ENCODE measurements at places on chromosomes 2 and 18.

DNA sequence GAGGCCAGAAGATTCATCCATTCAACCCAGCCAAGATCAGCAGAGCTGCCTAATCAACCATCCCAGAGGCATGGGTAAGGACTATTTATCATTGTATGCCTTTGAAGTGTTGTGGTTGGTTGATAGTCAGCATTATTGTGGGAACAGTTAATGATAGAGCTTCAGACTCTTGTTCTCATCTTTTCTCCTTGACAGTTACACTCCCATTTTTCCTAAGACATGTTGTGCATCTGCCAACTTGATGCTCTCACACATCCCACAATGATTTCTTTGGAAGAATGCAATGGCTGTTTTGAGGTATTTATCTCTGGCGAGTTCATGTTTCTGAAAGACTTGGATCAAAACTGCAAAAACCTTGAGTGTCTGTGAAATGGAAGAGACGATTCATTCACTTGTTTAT, 55.4 kb downstream of the FASTKD2 start:
- DNase-seq = no peak

DNA sequence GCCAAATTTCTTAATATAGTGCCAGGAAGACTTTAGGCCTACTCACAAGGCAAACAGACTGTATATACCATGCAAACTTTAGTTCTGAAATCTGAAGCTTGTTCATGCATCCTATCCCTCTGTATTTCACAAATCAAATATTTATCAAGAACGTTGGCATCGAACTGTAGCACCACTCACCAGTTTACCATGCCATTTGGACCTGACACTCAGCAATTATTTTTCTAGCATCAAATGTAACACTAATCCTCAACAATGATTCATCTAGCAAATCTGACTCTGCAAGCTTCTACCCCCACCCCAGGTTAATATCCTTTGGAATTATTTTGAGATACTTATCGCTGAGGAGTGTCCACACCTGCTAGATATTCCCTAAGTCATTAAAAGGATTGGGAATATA, 1506.6 kb downstream of the LRP1B start:
- no peak for DNase-seq

DNA sequence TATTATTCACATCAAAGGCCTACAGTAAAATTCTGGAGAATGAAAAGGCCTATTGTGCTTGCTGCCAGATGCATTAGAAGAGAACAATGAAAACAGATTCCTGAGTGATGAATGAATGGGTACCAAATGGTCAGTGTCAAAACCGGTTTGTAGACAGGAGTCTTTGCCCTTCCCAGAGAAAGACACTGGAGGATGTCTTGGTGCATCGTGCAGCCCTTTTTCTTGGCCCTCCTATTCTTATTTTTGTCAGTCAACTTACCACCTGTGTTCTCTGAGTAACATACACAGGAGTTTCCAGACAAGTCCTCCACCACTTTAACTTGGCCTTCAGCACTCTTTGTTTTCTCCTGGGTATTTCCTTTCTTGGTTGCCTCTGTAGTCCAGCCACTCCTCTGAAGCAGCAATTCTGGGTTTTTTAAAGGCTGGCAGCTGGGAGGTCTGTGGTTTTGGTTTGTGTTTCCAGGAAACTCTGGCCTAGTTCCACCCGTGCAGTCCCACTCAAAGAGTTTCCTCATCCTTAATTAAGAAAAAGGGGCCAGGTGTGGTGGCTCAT, 29.4 kb downstream of the PSTPIP2 start:
- DNase-seq = no peak

DNA sequence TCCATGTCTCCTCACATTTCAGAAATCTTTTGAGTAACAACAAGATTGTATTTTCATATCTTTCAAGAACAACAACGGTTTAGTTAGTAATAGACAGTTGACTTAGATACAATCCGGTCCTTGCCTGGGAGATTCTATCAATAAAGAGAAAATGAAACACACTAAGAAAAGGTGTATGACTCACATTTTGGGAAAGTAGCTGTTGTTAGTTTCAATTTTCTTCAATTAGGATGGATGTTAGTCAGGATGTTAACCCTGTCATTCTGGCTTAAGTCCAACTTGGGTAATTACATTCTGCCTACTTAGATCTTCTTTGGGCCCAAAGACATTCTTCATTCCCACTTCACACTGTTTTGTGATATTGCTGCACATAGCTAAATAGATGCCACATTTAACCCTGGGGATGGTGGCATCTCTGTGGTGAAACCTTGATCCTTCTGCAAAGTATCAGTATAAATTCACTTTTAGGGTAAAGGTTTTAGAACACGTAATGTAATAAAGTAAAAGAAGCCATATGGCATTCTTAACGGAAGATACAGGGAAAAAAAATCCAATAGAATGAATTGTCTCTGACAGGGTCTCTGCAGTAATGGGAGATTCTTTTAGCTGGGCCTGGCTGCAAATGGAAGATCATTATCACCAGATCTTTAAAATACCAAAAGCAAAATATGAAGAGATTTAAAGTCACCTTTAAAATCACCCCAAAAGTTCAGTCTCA, 365.5 kb downstream of the FIGN start:
- no peak for DNase-seq

GRCh38 chr18:3089579-3089978, 76.6 kb upstream of the LPIN2 start:
- DNase-seq = no peak
